ENCODE measurements at places on chromosomes 2 and 18.
A peak's percentile ranks its signal among the peaks of the same experiment; 100 is the strongest.

GRCh38 chr18:45834306-45834705, 8.8 kb downstream of the SIGLEC15 start:
- no peak for DNase-seq

GRCh38 chr18:2851771-2852170, 5.0 kb downstream of the EMILIN2 start:
- no peak for DNase-seq

DNA sequence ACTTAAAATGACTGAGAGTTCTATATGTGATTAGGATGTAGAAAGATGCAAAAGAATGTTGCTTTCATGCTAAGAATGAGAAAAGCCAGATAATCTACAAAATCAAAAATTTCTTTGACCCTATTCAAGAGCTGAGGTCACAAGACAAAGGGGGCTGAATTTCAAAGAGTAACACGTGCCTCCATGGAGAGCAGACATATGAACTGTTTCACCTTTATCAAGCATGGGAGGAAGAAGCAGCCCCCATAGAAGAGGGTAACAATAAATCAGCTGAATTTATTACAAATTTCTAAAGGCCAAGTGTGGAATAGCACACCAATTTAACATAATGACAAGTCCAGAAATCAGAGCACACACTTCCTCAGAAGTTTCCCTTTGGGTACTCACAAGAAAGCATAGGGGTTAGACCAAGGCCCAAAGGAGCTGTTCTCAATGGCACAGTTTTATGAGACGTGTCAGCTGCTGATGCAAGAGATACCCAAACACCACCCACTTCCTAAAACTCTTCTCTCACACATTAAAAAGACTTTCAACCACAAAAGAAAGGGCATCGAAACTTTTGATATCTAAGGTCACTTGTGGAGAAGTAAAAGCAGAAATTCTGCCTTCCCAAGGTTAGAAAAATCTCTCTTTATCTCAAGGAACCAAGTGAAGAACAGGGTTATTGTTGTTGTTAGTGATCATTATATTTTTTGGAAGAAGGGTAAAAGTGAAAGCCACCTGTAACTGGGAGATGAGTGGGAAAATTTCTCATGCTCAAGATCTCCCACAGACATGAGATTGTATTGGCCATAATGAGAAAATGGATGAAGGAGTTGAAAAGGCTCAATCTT, 950.1 kb downstream of the TRIB2 start:
- DNase-seq = no peak

DNA sequence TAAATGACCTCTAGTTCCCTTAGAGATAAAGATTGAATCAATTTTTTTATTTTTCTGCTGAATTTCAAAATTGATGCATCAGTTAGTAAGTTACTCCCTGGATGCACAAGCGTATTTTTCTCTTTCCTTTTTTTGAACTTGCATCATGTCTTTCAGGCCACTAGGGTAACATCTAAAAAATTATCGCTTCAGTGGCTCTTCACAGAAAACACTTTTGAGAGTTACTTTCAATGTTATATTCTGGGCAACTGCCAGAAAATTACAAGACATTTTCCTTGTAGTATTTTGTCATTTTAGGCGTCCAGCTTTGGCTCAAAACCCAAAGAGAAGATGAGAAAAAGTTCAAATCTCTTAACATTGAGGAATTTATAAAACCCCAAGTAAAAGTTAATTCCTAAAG, 59.8 kb downstream of the DSEL start:
- no peak for DNase-seq

DNA sequence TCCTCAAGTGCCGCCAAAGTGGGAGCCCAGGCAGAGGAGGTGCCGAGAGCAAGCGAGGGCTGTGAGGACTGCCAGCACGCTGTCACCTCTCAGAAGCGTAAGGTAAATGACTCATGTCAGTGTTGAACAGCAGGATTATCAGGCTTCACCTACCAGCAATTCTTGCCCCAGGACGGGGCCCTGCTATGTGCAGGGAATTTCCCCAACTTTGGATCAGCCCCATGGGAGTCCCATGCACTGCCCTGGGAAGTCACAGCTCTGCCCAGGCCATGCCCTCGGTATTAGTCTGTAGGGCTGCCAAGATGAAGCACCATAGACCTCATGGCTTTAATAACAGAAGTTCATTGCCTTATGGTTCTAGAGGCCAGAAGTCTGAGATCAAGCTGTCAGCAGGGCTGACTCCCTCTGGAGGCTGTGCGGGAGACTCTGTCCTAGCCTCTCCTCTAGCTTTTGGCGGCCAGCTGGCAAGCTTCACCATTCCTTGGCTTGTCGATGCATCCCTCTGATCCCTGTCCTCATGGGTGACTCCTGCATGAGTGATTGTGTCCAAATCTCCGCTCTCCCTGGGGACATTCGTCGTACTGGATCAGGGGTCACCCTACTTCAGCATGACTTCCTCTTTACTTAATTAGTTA, 55.9 kb downstream of the TRPM8 start:
- DNase-seq = no peak

DNA sequence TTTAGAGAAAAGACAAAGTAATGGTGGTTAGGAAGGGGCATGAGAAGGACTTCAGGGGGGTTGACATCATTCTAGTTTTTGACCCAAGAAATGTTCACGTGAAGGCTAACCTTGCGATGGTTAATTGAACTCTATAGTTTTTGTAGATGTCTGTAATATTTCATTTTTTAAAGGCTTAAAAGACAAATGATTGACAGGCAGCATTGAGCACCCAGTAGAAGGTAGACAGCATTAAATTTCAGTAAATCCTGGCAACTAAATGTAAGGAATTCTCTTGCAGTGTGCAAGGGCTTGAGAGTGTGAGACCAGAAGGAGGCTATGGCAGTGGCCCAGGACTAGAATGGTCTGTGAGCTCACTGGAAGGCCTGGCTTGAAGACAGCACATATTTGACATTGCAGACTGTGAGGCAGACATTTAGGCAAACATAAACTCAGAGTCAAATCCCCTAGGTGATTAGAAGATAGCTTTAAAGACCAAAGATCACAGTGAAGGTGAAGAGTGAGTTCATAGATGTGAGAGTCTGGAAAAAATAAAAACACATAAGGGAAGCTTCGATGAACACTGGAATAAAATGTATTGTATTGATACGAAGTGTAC, 100.1 kb upstream of the MAP4K4 start:
- DNase-seq = no peak

DNA sequence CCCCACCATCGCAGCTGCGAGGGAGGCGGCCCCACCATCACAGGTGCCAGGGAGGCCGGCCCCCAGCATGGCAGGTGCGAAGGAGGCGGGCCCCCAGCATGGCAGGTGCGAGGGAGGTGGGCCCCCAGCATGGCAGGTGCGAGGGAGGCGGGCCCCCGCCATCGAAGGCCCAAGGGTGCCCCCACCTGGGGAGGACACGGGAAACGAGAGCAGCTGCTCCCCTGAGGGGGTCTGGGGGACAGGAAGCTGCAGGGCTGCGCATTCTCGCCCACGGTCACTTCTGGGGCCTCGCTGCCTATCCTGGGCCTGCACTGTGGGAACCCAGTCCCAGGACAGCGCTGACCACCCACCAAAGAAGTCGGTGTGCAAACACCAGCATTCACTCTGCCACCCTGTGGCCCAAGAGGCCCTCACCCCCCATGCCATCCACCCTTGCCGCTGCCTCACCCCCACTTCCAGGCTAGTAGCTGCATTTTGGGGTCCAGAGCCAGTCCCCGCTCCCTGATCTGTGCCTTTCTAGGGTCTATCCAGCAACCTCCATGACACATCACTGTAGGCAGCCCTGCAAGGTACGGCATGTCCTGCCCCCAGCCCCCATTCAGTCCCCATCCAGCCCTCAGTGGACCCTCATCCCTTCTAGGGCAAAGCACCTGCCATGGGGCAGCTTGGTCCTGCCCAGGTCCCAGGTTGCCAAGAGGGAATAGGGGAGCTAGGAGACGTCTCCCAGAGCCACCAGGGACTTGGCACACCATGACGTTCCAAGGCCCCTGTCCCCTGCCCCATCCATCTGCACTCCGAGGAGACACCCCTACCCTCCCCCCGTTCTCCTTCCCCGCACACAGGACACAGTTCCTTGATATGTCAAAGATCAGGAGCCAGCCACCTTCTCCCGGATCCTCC, 24.0 kb upstream of the GPC1 start:
- peak; percentile 12 for DNase-seq

DNA sequence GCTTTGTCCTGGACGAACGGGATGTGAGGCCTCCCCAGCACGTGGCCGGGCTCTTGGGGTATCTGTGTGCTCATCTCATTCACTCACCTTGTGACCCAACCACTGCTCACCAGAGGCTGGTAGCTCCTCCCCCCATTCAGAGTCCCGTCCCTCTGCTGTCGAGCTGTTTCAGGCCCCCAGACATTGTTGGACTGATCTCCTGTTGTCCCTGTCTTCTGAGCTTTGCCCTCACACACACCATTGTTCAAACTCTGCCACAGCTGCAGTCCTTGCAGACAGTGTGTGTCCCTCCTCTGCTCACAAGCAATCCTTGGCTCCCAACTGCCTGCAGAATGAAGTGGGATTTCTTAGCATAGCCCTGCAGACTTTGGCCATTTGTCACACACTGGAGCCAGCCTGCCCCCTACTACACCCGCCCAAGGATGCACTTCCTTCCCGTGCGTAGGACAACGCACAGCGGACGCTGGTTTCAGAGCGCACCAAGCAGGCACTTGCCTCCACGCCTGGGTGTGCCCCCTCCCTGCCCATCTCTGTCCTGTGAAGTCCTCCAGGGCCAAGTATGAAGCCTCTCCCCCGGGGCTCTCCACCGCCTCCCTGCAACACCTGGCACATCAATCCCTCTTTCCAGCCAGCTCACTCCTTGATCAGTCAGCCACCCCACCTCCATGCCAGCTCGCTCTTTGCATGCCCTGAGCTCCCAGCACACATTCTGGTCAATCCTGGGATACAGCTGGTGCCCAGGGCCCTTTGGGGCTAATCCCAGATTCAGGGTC, 16.5 kb upstream of the PRLH start:
- no peak for DNase-seq

DNA sequence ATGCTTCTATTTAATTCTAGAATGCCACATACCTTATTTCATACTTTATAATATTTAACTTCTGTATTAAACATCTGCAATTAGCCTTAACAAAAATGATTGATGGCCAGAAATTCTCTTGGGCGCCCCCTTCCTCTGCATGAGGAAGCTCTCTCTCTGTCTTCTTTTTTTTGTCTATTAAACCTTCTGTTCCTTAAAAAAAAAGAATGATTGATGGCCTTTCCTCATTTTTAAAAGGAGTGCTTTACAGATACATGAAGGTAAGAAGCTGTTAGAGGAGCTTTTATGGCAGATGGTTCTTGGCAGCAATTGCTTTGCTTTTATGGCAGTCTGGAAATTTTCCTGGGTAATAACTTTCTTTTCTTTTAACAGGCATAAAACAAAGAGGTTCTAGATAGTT, 526.9 kb downstream of the SLC4A3 start:
- DNase-seq = no peak

DNA sequence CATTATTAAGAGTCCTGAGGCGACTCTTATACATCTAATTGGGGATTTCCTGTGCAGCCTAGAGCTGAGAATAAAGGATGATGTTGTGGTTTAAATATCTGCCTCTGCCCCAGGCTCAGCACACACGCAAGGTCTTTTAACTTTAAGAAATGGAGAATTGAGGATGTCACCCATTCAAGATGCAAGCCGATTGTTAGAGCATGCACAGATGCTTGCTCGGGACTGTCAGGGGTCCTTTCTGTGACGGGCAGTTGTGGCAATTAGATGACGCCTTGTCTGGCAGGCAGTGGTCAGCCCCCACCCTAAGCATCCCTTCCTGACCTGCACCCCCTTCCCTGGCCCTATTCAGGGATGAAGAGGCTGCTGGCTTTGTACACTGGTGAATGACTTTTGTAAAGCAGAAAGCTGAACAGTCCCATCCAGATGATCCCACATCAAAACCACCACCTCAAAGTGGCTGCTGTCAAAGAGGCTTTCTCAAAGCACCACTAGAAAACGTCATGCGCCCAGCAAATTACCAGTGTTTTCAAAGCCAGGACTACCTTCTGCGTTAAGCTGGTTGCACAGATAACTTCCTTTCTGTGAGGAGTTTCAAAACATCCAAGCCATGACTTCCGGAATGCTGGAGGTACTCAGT, 23.7 kb downstream of the FAM178B start:
- peak; percentile 76 for DNase-seq

- DNase-seq = peak; percentile 34
Observed at GRCh38 chr2:23926290-23926749, 603 bp downstream of the ATAD2B start.

GRCh38 chr2:47437287-47437686, 34.3 kb downstream of the MSH2 start:
- no peak for DNase-seq
